ENCODE measurements at places on chromosomes 5 and 9.

DNA sequence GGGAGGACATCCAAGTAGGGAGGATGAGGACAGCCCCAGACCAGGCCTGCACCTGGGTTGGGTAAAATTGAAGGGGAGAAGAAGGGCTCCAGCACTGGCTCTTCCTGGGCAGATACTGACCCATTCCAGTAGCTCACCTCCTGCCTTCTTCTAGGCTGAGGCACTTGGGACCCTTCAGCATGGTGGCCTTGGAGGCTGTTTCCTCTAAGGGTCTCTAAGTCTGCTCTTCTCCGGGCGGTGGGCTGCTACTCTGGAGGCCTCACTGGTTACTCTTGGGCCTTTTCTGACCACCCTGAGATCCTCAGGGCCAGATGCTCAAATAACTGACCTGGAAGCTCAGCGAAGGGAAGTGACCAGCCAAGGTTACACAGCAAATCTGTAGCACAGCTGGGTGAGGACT is 2.8 kb upstream of the TIFAB start:
- DNase-seq, result no peak

- no peak for DNase-seq
Observed at GRCh38 chr9:87089506-87089905, 142.2 kb upstream of the GAS1 start.

- no peak for DNase-seq
Observed at GRCh38 chr5:31635446-31635845, 3.5 kb upstream of the PDZD2 start.

DNA sequence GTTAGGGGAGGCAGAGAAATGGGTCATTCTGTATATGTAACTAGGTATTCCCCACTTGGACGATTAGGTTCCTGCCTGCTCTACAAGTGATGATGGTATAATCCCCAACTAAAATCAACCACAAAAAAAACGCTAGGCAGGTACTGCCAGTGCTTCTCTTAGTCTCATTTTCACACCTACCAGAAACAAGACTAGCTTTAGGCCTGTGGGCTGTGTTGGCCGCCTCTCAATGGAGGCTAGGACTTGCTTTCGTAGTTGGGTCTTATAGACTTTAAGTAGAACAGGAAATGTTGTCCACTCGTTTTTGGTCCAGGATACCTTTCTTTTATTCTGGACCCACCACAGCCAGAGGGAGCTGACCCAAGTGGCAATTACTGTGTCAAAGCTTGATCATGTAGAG is 111.8 kb downstream of the UNC13B start:
- DNase-seq, result no peak

DNA sequence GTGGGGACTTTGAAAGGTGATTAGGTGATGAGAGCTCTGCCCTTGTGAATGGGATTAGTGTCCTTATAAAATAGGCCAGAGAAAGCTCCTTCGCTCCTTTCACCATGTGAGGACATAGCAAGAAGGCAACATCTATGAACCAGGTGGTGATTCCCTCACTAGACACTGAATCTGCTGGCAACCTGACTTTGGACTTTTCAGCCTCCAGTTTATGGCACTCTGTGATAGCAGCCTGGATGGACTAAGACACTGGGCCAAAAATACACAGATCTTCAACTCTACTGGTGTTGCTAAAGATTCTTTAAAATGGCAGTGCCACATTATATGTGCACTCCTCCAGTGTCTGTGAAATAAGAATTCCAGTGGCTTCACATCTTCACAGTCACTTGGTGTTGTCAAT is 41.2 kb upstream of the COL15A1 start:
- no peak for DNase-seq

- no peak for DNase-seq
Observed at GRCh38 chr9:107280543-107280942, 2.5 kb upstream of the RAD23B start.

GRCh38 chr5:139745132-139745799 is 50.3 kb upstream of the PSD2 start:
- no peak for DNase-seq

DNA sequence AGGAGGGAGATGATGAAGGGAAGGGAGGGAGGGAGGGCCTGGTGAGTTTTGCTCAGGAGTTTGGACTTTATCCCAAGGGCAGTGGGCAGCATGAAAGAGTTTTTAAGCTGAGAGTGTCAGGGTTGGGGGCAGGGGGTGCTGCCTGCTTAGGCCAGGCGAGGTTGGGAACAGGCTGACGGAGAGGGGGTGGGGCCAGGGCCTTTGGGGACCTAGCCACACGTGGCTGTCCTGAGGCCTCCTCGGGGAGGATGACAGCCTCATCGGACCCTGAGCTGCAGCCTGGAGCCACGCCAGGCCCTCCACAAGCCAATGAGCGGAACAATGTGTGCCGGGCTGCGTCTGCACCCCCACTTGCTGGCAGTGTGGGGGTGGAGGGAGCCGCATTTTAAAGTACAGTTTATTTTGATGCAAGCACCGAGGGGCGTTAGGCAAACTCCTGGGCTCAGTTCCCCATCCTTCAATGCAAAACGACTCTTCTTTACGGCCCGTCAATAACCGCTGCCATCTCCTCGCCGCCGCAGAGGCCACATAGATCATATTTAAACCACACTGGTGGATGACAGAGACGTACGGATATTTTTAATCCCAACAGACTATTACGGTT is 5.3 kb upstream of the RXRA start:
- no peak for DNase-seq

- no peak for DNase-seq
Observed at GRCh38 chr9:108095496-108095895, 605.9 kb upstream of the KLF4 start.

DNA sequence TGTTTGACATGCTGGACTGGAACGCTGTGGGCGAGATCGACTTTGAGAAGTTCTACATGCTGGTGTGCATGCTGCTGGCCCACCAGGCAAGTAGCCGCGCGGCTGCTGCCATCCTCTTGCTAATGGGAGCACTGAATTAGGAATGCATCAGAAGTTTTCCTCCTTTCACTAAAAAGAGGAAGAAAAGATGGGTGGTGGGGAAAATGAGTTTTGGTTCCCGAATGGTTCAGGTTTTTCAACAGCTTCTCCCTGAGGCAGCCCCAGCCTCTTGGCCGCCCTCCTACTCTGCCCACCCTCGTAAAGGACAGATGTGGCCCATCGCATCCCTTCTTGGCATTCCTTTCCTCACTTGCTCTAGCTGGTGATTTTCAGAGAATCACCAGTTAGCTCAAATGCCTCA is 5.5 kb downstream of the EFCAB9 start:
- DNase-seq, result no peak

DNA sequence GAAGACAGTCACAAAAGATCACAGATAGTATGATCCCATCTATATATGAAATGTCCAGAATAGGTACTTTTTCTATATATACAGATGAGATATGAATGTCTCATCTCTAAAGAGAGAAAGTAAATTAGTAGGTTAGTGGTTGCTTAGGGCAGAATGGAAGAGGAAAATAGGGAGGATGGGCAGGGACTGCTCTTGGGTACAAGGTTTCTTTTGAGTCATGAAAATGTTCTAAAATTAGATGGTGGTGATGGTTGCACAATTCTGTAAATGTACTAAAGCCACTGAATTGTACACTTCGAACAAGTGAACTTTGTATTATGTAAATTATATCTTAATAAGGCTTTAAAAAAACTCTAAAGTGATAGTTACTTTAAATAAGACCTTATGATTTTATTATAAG is 59.6 kb upstream of the GRAMD2B start:
- DNase-seq, result no peak

DNA sequence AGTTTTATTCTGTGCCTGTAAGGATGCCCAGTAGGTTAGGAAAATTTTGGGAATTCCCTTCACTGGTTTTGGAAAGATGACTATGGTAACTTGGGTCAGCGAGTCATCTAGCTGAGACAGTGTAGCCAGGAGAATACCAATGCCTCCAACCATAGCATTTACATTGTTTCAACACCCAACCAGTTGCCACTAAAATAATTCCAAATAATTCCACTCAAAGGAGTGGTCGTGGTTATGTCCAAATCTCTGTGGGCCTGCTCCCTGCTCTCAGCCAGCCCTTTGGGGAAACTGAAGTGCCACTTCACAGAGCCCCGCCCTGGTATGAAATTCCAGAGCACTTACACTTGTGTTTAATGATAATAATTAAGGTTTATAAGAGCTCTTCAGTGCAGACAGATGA is 310.5 kb downstream of the PLK2 start:
- DNase-seq, result no peak

DNA sequence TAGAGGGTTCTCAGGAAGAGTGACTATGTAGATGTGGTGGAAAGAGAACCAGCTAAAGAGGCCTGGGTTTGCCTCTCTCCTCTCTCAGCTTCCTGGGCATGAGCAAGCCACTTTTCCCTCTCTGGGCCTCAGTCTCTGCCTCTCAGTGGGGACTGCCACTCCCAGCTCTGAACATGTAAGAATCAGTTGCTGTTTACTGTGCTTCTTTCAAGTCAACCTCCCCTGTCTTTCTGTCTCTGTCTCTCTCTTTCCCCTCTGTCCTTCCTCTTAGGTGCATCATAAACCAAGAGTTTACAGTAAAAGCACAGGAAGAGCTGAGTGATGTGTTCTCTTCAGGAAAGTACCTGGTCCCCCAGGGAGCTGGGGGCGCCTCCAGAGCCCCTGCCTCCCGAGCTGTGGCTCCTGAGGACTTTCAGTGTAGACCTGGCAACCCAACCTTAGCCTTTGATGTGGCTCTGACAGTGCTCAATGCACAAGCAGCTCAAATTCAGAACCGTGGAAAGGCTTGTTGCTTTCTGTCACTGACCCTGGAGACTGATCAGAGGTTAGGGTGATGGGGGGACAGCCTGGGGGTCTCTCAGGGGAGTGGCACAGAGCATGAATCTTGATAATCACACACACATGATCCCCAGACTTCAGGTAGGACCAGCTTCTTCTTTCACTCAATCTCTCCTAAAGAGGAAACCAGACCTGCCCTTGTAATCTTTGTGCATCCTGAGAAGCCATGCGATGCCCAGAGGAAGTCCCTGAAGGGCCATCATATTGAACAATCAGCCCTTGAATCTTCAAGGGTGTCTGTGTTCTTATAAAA is 59.4 kb upstream of the TNFSF8 start:
- no peak for DNase-seq

GRCh38 chr5:113266227-113266912 is 168.4 kb downstream of the TSSK1B start:
- DNase-seq, result no peak

GRCh38 chr5:94776167-94776566 is 157.7 kb downstream of the SLF1 start:
- DNase-seq, result no peak

- DNase-seq, result no peak
Observed at GRCh38 chr9:78021697-78022096, 9.9 kb downstream of the GNAQ start.

GRCh38 chr9:22446589-22446949 is at the start of gene DMRTA1:
TSS of gene DMRTA1 (plus strand) at chr9:22446824. CDS start at chr9:22447066, 242 bp downstream.
- no peak for DNase-seq

DNA sequence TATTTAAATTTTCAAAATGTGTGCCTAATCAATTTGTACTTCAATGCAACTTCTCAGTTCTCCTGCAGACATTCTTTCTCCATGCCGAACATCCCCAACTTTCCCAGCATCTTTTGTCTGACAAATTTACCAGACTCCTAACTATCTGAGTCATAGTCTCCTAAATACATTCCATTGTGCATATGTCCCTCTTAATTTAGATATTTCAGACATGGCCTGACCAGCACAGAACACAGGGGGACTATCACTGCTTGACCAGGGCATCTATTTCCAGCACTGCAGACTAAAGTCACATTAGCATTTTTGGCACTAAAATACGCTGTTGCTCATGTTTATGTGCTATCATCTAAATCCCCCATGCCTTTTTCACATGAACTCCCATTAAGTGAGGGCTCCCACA is 71.9 kb downstream of the ITGA1 start:
- no peak for DNase-seq

- no peak for DNase-seq
Observed at GRCh38 chr5:75337366-75338021, 474 bp downstream of the HMGCR start.

DNA sequence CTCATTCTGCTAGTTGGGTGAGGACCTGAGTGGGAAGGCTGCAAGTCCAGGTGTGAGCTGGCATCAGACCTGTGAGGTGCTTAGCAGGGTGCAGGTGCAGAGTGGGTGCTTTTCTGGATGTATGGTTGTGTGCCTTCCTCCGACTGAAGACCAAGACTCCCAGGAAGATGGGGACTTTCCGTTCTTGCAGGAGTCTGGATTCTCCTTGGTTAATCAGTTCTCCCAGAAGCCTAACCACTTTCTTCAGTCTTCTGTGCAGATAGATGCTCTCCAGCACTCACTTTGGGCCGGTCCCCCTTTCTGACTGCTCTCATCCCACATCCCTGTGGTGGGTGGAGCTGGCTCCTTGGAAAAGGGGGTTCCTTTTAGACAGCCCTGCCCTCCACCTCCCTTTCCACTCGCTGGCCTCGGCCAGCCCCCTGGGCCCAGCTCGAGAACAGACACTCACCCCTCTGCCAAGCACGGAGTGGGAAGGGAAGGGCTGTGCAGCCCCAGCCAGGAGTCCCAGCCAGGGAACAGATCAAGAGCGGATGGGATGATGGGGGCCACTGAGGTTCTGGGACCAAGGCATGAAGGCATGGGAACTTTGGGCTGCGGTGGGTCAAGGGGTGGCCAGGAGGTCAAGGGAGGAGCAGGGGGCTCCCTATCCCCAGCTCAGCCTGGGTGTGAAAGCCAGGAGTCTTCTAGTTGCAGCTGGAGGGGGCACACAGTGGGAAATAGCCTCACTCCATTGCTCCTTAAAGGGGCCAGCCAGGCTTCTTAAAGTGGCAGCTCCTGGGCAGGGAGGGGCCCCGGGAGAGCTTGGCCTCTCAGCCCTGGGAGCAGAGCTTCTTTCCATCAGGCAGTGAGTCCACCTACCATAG is 62.4 kb downstream of the FGF18 start:
- DNase-seq, result no peak

DNA sequence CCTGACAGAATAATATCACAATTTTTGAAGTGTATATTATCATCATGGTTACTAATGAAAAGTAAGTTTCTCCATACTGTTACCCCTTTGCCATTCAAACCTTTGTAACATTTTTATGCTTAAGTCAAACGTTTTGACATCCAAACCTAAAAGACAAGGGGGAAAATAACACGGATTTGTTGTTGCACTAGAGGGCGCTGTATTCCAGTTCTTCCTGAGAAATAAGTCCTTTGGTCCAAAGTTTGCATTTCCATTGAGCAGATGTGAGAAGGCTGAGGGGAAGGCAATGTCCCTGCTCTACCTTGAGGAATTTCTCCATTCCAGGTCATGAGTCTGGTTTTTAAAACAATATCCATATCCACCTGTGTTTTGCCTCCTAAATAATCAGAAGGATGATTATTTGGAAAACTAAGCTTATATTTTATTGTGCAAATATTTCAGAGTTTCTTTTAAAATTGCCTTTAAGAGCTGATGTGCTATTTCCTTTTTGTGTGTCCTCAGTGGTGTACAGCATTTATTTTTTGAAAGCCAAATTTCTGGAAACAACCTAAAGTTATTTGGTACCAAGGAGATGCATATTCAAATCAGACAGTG is 9.7 kb downstream of the LECT2 start:
- peak; percentile 14 for DNase-seq

GRCh38 chr5:65927503-65928321 is 1.3 kb downstream of the ERBIN start:
- no peak for DNase-seq

All from CMK (cell line).